Urinary bladder (tissue), 4 donors: ENCODE measurements at places on chromosomes 4 and X. TPM values are rescaled to one million over a fixed set of nuclear protein-coding genes. Genes with fewer than 3 reads are reported as not detected.

Gene RHOXF2B
- not detected for total RNA-seq

Gene ATP2B3
- 0.69 TPM for total RNA-seq

Gene SH3RF1
- 11.1 TPM for total RNA-seq

Gene PCYT1B
- 3.2 TPM for total RNA-seq

Gene ADGRG4
- total RNA-seq = not detected

Gene CCNB3
- 0.21 TPM for total RNA-seq

Gene ADH5
- 165 TPM for total RNA-seq
